ENCODE measurements at places on chromosomes 5 and 9.

DNA sequence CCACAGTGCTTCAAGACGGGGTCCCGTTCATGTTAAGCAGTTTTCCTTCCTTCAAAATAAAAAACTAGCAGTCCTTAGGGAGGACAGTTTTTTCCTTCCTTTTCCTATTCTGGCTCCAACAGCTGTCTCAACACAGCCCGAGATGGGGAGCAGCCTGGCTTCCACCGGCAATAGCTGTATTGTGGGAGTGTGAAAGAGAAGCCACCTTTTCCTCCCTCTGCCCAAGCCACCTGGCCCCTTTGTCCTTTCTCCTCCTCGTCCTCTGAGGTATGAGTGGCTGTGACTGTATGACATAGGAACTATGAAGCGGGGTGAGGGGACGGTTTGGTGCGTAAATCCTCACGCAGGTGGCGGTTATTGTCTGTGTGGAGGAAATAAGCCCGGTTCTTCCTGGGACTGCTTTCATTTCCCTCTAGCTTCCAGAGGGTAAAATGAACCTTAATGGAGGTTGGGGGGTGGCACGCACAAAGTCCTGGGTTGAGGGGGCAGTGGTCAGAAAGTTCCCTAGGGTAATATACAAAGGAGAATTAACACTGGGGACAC, 292.0 kb upstream of the DMRT1 start:
- no peak for DNase-seq

DNA sequence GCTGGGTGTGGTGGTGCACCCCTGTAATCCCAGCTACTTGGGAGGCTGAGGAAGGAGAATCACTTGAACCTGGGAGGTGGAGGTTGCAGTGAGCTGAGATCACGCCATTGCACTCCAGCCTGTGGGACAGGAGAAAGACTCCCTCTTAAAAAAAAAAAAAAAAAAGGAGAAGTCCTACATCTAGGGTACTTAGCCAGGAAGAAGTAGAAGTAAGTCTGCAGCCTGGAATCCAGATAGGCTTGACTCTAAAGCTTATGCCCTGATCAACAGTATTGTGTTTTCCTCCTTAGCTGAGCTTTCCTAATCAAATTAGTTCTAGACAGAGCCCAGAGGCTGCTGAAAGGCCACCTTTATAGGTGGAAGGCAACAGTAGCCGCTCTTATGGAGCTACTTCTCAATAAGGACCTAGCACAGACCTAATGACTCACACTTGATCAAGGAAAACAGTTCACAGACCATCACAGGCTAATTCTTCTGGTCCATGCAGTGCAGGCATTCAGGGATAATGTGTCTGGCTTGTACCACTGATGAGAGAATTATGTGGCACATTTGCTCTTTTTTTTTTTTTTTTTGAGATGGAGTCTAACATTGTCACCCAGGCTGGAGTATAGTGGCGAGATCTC, 105.5 kb upstream of the KLF4 start:
- no peak for DNase-seq

GRCh38 chr5:157388111-157388710, 71.8 kb upstream of the NIPAL4 start:
- DNase-seq = no peak

GRCh38 chr5:22505891-22506290, 347.3 kb downstream of the CDH12 start:
- no peak for DNase-seq

DNA sequence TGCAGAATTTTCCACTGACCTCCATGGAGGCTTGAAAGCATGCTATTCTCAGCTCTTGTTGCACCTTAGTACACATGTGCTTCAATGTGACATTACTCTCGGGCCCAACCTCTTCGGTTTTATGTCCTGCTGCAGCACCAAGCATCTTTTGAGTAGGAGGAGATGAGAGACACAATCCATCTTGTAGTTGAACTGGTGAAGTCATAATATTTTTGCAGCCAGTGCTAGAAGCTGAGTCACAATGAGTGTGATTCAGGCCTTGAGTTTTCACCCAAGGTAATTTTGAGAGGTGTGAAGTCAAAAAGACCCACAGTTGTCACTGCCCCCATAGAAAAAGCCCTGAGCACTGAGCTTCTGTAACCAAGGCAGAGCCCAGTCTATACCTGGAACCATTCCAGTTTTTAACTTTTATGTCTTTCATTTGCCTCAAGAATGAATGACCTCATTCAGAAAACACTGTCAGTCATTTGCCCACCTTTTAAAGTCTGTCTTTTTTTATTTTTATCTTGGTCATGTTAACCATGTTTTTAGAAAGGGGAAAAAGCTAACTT, 117.7 kb downstream of the ZNF462 start:
- no peak for DNase-seq

DNA sequence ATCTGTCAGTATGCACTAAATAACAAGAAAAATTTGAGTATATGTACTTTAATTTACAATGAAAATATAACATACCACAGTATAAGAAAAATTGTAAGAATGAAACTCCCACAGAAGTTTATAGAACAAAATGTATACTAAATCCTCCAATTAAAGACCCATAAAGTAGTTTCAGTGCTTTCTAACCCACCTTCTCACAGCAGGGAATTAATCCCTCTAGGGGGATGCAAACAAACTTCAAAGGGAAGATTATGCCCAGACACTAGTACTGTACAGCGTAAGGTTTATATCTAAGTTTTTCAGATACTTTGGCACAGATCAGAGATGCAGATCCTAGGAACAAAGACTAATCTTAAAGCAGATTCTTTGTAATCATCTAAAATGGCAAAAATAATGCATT, 57.2 kb downstream of the DENND1A start:
- DNase-seq = no peak

GRCh38 chr9:16179566-16179965, 626.7 kb downstream of the CCDC171 start:
- DNase-seq = no peak

Data from AG09309 (cell line).